ENCODE measurements at places on chromosomes 2 and 18. TPM values are rescaled to one million over a fixed set of nuclear protein-coding genes. Genes with fewer than 3 reads are reported as not detected.

DSG4 gene
- not detected for total RNA-seq

UGT1A3 gene
- not detected for total RNA-seq

DNA sequence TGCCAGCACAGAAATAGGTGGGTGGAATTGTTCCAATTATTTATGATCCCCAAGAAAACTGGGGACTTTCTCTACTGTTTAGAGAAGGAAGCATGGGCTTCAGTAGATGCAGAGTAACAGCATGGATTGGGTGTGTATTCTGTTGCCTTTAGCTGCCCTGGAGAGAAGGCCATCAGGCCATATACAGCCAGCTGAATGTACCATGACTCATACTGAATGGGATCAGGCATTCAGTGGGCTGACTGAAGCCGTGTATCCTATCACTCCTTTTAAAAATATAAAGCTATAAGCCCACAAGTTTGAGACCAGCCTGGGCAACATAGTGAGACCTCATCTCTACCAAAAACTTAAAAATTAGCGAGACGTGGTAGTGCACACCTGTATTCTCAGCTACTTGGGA, 16.7 kb upstream of the PLEKHM3 start:
- no peak for ATAC-seq

DNA sequence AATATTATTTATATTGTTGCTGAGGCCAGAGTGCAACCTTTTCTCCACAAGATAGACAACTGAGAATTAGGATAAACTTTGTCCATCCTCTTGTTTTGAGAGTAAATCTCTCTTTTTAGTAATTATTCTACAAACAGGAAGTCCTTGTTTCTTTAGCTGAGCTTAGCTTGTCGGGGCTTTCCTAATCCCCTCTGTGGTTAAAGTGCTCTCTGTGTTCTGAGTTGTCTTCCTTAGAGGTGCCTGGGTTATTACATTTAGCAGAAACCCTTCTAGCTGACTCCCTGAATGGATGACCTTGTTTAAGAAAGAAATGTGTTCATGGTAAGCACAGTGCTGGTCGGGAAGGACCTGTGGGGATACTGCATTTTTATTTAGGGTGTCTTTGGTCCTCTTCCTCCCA, 12.7 kb downstream of the USP39 start:
- peak; percentile 84 for ATAC-seq

DNA sequence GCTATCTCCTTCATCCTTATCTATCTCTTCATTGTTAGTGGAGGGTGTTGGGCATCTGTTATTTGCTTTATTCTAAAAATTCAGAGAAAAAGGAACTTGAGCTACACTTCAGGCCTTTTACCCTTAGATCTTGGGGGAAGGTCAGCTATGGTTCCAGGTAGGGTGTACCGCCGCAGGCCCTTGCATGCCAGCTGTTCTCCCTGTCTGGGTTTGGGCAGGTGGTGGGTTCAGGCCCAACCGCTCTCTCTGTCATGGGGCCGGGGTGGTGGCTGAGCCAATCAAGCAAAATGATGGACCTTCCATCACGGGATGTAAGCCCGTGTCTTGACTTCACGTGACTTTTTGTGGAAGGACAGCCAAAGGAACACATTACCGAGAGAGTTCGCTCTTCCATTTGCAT, 231.1 kb downstream of the LDLRAD4 start:
- no peak for ATAC-seq
